ENCODE measurements at places on chromosomes 6 and 20.

- DNase-seq: no peak
Observed at GRCh38 chr6:40710626-40711330, 123.6 kb upstream of the LRFN2 start.

GRCh38 chr6:88669475-88669874 is 293.9 kb downstream of the RNGTT start:
- DNase-seq: no peak

- DNase-seq: no peak
Observed at GRCh38 chr6:122694075-122694474, 83.9 kb downstream of the PKIB start.

DNA sequence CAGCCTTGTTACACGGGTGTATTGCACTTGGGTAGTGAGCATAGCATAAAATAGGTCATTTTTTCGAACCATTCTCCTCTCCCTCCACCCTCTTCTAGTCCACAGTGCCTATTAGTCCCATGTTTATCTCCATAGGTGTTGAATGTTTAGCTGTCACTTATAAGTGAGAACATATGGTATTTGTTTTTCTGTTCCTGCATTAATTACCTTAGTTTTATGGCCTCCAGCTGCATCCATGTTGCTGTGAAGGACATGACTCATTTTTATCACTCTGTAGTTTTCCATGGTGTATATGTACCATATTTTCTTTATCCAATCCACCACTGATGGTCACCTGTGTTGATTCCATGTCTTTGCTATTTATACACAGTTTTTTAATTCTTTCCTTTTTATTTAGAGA is 889.5 kb downstream of the EYS start:
- DNase-seq: no peak

DNA sequence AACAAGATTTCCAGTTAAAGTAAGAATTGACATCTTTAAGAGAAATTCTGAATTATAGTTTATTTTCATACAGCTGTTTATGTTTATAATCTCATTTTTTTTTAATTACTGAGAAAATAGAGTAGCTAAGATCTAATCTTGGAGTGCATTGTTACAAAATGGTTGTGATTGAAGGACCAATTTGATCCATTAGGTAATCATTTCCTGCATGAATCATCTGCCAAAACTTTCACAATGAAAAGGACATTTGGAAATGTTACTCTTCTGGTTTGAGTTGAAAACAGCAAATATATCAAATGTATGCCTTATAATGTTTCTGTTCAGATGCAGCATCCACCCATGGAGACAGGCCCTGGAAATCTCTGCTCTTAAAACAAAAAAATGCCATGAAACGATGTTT is 19.0 kb downstream of the TUBB2A start:
- no peak for DNase-seq

- no peak for DNase-seq
Observed at GRCh38 chr6:144601221-144601620, 316.1 kb downstream of the UTRN start.

Measured in activated CD8-positive, alpha-beta memory T cell treated with anti-CD3 and anti-CD28 coated beads for 24 hours (primary cell).